Fibroblast of villous mesenchyme (primary cell): ENCODE measurements at places on chromosomes 4 and X. TPM values are rescaled to one million over a fixed set of nuclear protein-coding genes. Genes with fewer than 3 reads are reported as not detected.
A peak's percentile ranks its signal among the peaks of the same experiment; 100 is the strongest.

DNA sequence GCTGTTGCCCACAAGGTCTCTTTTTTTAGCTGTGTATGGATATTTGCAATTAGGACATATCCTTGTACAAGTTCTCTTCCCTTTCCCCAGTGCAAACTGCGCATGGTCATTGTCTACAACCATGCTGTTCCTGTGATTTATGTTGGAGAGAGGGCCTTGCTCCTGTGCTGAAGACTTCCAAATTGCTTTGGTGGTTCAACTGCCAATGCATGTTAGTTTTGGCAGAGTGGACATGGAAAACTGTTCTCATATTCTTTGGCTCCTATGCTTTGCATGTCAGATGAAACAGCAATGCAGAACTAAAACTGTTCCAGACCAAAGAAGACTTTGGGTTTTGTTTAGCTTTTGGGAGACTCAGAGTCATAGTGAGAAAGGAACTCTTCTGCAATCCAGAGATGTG is 148.8 kb upstream of the EDNRA start:
- DNase-seq, result no peak

The ARHGEF38 gene
- not detected in 2 replicates for total RNA-seq

- DNase-seq, result no peak
These were observed 240.0 kb downstream of the GPC3 start for GRCh38 chrX:133745349-133745748.

DNA sequence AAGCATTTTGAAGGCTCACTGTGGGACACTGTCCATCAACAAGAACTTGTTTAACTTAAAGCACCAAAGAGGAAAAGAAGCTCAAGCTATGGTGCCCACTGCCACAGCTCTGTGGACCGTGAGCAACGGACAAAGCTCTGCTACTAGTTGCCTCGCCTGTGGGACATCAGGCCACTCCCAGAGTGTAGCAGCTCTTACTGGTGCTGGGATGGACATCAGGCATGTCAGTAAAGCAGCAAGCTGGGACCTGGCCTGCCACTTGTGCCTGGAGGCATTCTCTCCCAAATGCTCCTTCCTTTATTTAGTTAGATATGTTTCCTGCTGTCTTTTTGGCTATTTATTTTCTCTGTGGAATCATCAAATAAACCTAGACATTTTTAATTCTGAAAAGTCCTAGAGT is 46.7 kb downstream of the TMEM154 start:
- no peak for DNase-seq

The DCAF12L1 gene
- total RNA-seq, result not detected in 2 replicates

DNA sequence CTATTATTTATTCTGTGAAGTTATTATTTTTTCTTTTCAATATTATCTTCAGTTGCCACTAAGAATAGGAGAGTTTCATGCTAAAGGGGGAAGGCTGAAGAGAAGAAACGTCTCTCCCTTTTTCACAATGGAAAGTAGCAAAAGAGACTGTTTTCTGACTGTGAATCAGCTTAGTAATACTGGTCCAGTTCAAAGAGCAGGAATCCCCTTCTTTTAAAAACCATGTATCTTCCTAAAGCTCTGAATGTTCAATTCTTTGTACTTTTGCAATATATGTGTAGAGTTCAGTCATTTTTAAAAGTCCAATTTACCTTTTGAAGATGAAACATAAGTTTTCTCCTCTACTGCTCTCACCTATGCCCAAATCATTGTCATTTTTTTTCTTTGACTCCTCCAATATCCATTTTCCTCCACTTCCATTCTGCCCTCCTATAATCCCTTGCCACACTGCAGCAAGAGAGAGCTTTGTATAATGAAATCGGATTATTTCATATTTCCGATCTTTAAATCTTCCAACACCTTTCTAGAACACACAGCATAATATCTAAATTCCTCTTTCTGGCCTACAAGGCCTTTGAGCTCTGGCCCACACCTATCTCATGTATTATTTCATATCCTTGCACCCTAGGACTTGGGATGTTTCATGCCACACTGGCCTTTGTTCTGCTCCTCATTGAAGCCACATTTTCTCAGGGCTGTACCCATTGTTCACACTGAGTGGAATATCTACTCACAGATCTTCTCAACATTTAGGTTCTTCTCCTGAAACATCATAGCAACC is 195.3 kb downstream of the CAMK2D start:
- no peak for DNase-seq

- peak; percentile 49 for DNase-seq
These were observed 320.3 kb downstream of the STK32B start for GRCh38 chr4:5371415-5372190.

The CLCN5 gene
- total RNA-seq, result 9.0 and 12.5 TPM in 2 replicates

GRCh38 chr4:78308517-78308916 is 243.1 kb upstream of the ANXA3 start:
- no peak for DNase-seq

- DNase-seq, result peak; percentile 26
These were observed 114.0 kb downstream of the ENOX2 start for GRCh38 chrX:130788786-130789581.

GRCh38 chrX:53089224-53089842 is 4.6 kb upstream of the KANTR start:
- peak; percentile 67 for DNase-seq

DNA sequence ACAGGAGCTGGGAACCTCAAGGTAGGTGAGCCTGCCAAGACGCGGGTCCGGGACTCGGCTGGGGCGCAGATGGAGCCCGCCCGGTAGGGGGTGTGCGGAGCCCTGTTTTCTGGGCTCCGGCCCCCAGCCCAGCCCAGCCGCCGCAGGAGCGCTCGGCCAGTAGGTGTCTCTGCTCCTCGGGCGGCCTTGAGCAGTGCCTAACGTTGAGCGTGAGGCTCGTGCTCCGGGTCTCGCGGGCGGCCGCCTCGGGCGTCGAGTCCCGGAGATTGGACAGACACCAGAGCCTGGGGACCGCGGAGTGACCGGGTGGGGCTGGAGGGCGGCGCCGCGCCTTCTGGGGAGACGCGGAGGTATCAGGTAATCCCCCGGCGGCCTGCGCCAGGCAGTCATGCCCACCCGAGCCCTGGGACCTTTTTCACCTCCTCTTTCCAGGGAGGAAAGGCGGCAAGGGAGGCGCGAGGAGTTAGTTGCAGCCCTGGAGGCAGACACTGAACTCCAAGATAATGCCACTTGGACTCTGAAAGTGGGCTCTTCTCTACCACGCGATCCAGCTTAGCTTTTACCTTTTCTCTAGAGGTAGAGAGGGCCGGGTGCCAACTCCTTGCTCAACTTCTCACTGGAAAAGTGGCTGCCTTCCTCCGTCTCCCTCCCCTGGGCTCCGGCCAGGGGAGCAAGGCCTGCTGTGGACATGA is 14.5 kb upstream of the FGG start:
- peak; percentile 28 for DNase-seq

- DNase-seq, result no peak
These were observed 1106.4 kb downstream of the NLGN4X start for GRCh38 chrX:5122181-5122678.

GRCh38 chr4:118076958-118077766 is 42.9 kb downstream of the NDST3 start:
- DNase-seq, result peak; percentile 26

DNA sequence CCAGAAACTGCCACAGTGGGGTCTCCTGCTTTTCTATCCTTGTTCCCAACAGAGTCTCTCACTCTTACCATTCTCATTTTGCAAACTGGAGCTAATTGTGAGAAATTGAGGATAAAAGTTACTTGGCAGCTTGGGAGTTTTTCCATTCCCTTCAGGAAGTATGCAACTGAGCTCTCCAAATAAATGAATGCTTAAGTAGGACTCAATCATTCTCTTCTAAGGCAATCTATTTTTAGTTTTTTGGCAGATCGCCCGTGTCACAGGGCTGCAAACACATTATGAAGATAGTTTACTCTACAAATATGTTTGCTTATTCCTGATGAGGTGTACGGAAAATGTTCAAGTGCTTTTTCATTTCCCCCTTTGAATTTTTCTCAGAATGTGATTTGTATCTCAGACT is 5.3 kb downstream of the ASB11 start:
- peak; percentile 37 for DNase-seq

DNA sequence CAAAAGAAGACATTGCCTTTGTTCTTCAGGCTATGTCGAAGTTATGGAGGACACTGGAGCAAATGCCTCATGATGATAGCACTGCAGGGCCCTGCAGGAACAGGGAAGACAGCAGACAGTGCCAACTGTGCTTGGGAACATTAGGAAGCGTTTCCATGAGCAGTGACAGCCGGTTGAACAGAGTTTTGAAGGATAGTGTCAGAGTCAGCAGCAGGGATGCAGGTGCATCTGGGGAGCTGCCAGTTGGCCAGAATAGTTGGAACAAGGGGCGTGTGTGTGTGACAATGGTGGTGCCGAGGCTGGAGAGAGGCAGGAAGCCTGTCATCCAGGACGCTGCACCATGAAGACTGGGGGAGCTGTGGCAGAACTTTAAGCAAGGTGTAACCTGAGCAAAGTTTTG is 88.6 kb downstream of the SHROOM3 start:
- no peak for DNase-seq

DNA sequence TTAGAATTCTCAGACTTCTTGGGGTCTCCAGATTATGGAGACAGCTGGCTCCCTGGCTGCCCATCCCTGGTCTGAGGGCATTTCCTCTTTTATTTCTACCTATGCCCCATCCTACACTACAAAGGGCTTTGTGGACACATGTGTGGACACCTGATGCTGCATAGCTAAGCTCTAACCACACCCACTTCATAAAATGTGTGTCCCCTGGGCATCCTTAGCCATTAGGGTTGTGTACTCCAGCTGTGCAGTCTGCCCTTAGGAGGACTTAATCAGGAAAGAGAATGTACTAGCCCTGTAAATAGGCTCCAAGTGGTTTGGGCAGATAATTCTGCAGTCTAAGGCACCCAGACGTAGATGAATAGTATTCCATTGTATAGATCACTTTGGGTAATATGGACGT is 47.0 kb downstream of the COQ2 start:
- no peak for DNase-seq

GRCh38 chr4:82696117-82696860 is 102.3 kb downstream of the SCD5 start:
- no peak for DNase-seq

DNA sequence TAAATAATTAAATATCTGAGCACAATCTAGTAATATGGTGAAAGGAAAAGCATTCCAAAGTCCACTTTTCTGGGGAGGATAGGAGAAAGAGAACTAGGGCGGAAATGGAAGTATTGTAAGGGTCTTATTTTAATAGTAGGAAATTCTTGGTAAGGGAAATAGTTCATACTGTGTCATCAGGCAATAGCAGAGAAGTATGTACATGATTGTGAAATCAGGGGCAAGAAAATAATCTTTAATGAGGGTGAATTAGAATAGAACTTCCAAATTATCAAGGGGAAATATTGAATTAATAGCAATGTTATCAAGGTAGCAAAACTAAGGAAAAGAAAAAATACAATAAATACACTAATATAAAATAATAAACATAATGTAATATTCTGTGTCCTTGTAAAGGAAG is 14.8 kb downstream of the GIMD1 start:
- no peak for DNase-seq

DNA sequence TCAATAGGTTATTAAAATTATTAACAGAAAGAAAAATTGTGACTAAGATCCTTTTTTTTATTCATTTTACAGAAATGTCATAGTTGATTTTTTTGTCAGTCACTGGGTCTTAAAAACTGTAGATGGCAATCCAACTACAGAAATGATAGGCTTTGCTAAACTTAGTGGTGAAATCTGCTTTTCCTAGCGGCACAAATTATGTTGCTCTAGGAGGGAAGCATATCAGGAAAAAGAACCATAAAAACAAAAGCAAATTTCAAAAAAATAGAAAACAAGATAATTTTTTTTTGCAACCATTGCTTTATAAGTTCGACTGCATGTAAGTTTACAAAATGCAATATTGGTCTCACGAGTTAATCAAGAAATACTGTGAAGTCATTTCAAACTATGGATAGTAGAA is 443.5 kb upstream of the IGFBP7 start:
- DNase-seq, result no peak

GRCh38 chr4:118158763-118159375 is 124.6 kb downstream of the NDST3 start:
- peak; percentile 74 for DNase-seq

- no peak for DNase-seq
These were observed 124.3 kb upstream of the TRIM2 start for GRCh38 chr4:153079857-153080391.

GRCh38 chr4:88619971-88620370 is 27.7 kb downstream of the HERC3 start:
- peak; percentile 36 for DNase-seq

DNA sequence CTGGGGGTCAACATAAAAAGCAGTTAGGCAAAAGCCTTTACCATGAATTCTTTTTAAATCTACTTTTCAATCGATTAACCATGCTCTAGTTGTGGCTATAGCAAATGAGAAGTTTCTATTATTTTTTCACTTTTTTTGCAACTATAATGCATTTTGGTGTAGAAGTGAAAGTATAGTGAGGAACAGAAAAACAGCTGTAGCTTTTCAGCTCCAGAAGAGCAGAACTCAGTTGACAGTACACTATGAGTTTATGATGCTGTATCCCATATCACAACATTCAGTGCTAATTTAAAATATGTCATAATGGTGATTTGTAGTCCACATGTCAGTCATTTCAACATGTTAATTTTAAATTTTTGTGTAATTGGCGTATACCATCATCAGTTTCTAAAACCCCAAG is 8.7 kb upstream of the MUC7 start:
- DNase-seq, result no peak

The SNX12 gene
- 61.5 and 73.4 TPM in 2 replicates for total RNA-seq

DNA sequence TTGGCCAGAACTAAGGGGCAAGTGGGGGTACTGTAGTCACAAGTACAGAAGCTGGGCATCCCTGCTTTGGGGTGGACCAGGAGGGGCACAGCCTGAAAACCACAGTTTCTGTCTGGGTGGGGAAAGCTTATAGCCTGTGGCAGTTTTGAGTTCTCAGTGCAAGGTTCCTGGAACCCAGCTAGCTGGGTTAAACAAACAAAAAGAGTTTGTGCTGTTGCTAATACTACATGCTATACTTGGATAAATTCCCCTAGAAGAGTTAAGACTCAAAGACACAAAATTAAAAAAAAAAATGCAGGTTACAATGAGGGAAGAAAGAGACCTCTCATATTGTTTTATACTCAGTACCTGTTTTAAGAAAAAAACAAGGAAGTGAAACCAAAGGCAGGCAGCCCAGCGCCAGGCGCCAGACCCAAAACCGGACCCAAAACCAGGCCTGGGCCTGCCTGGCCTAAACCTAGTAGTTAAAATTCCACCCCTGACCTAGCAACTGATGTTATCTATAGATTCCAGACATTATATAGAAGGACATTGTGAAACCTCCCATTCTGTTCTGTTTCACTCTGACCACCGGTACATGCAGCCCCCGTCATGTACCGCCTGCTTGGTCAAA is 50.8 kb downstream of the SLC2A9 start:
- DNase-seq, result no peak

DNA sequence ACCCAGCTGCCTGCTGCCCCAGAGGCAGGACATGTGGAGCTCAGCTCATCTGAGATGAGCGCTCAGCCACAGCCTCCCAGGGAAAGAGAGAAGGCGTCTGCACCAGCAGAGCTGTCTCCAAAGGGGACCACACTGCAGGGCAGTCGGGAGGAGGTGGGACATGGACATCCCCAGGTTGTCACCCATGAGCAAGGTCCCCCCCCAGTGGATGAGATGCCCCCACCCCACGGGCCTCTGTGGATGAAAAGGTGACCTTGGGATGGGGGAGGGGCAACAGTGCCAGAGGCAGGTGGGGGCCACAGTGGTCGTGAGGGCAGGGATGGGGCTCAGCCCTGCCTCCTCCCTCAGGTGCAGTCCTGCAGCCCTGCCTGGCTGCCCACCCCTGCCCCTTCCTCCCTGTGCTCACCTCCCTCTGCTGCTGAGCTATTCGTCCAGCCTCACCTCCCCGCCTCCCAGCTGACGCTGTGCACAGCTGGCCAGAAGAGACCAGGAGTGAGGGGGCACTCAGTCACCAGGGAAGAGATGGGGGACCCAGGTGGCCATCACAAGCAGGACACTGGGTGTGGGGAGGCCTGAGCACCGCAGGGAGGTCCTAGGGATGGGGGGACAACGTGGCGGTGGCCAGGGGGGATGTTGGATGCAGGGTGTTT is 9.3 kb downstream of the NKX1-1 start:
- no peak for DNase-seq
